ENCODE measurements at places on chromosomes 4 and X.

- no peak for DNase-seq
Measured at GRCh38 chrX:35699642-35700041, 98.5 kb upstream of the MAGEB16 start.

- no peak for DNase-seq
Measured at GRCh38 chrX:138938003-138938402, 226.5 kb upstream of the FGF13 start.

- no peak for DNase-seq
Measured at GRCh38 chrX:1327651-1328304, 8.8 kb upstream of the IL3RA start.

DNA sequence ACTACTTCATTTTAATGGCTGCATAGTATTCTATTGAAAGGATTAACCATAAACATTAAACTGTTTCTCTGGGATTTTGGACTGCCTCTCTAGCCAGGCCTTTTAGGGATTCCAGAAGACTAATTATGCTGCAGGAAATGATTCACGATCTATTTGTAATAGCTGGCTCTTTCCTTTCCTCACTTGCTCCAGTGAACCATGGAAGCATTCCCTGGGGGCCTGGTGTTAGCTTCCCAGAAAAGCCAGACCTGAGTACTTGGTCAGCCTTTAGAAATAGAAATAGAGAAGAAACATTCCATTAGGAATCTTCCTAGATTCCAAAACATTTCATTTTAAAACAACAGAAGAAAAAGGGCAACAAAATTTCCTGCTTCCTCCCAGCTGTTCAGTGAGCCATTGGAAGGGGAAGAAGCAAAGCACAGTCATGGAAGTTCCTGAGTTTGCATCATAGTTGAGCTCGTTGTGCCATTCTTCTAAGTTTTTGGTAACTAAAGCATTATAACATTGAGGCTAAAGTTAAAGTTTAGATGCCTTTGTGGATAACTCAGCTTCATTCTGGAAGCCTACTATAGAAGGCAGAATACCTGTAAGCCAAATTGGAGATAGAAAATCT lies 83.5 kb downstream of the NPNT start:
- no peak for DNase-seq

GRCh38 chr4:40629401-40630334 lies at the start of gene RBM47:
RBM47 (minus strand) TSS chr4:40629864; CDS start chr4:40438893, 190,971 bp downstream.
- no peak for DNase-seq

DNA sequence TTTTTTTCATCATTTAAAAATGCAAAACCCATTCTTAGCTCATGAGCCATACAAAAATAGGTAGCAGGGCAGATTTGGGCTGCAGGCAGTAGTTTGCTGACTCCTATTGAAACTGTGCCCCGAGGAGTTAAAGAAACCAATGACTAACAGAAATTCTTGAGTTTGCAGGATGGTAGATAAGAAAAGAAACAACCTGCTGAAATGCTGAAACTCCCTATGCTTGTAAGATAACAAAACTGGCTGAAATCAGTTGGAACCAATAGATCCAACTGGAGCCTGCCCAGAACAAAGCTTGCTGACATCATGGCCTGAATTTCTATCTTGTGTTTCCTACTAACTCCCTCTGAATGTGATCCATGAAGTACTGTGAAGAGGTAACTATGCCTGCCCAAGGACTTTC lies 68.6 kb downstream of the ANOS1 start:
- DNase-seq, result no peak

DNA sequence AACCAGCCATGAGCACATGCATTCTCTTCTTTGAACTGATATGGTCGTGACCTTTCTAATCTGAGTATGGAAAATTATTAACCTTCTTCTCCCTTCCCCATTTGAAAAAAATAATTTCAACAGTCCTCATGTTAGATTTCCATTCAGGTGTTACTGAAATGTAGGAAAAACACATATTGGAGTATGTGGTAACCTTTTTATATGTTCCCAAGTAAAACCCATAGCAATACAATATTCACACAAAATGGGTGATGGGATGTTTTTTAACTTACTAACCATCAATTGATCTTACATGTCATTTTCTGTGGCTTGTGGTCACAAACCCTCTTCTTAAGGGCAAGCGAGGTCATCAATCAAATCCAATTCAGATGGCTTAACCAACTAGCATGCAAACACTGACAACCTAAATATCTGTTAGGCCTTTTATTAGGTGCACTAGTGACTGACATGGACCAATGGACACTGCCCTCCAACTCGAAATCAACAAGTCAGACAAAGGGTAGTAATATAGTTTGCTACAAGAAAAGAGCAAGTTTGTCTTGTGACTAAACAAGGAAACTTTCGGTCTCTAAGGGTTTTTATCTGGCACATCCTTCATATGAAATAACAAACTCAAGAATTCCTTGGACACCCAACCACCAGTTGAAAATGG lies 74.3 kb downstream of the CAMK2D start:
- DNase-seq, result no peak
